ENCODE measurements at places on chromosomes 12 and 14. TPM values are rescaled to one million over a fixed set of nuclear protein-coding genes. Genes with fewer than 3 reads are reported as not detected.

Gene PDZRN4
- total RNA-seq, result 0.15 TPM

Gene GRIN2B
- not detected for total RNA-seq

Gene OR6C2
- not detected for total RNA-seq

Gene FGD4
- total RNA-seq, result 14.9 TPM

Gene HOXC4
- 2.4 TPM for total RNA-seq

Gene SDR9C7
- 0.13 TPM for total RNA-seq

Gene RDH16
- 0.49 TPM for total RNA-seq

Gene COX14
- total RNA-seq, result 114 TPM

Gene PPP1R36
- total RNA-seq, result 0.46 TPM

- DNase-seq, result no peak
These were observed 24.3 kb downstream of the EMP1 start for GRCh38 chr12:13220838-13221237.

DNA sequence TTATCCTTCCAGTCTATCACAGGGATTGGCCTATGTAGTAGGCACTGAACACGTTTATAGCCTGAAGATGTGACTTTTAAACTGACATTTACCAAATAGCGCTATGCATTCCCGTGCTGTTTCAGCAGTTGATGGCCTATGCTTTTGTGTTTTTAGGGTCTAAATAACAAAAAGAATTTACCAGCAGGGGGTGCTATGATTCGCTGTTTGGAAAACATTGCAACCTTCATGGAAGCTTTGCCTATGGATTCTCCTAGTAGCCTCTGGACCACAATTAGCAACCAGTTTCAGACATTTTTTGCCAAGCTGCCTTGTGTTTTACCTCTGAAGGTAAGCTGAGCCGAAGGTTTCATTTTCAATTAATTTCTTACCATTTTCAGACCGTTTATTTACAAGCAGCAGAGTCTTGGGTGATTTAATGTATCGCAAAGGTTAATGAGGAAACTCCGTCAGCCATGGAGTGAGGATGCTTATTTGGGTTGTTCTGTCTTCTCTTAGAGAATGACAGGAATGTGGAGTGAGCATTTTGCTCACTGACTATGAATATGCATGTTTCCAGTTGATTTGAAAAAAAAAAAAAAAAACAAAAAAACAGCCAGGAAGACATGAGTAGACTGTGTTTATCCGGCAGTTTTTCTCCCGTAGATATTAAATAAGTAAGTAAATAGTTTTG lies 133.1 kb downstream of the PRIMA1 start:
- no peak for DNase-seq

- no peak for DNase-seq
These were observed 707.5 kb upstream of the TMEM132C start for GRCh38 chr12:127559349-127560040.

DNA sequence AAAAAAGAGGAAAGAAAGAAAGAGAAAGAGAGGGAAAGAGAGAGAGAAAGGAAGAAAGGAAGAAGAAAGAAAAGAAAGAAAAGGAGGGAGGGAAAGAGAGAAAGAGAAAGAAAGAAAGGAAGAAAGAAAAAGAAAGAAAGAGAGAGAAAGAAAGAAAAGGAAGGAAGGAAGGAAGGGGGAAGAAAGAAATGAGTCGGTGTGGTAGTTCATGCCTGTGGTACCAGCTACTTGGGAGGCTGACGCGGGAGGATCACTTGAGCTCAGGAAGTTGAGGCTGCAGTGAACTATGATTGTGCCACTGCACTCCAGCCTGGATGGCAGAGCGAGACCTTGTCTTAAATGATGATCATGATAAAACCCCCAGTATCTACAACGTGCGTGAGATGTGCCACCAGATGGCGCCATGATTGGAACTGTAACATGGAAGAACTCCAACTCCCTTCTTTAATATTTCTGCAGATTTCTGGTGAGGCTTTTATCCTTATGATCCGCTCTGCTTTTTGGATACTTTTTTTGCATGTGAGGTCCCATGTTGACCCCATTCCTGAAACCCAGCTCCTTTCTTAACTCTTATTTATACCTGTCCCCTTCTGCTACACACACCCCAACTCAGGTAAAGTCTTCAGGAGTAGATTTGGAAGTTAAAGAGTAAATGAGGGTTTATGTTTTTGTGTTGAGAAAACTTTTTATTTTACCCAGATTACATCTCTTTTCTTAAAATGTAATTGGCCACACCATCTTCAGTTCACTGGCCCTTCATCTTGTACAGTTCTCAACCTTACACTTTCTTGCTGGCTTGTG lies 25.6 kb downstream of the RNASE10 start:
- peak; percentile 76 for DNase-seq

DNA sequence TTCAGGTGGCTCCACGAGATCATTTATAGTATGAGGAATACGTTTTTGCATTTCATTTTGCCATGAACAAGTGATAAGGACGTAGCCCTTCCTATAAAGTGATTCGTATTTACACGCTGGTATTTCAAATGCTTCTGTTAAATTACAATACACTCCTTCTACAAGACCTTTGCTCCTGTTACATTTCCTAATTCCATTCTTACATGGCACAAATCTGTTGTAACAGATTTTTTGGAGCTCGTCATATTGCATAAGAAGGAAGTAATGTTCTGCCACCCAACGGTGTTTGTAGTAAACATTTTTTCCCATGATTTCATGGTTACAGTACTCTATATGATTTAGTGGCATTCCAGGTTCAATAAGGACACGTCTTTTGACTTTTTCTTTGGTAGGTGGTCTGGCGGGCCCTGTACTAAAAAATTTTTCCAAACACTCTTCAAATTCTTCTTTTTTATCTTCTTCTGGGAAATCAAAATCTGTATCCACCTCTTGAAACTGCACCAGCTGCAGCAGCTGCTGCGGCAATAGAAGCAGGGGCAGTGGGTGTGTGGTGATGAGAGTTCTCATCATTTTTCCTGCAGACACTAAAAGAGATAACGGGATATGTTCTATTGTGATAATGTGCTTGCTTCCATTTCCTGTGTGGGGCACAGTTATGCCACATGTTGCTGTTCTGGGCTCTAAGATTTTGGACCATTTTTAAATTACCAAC lies 4.2 kb downstream of the RNASE9 start:
- no peak for DNase-seq

DNA sequence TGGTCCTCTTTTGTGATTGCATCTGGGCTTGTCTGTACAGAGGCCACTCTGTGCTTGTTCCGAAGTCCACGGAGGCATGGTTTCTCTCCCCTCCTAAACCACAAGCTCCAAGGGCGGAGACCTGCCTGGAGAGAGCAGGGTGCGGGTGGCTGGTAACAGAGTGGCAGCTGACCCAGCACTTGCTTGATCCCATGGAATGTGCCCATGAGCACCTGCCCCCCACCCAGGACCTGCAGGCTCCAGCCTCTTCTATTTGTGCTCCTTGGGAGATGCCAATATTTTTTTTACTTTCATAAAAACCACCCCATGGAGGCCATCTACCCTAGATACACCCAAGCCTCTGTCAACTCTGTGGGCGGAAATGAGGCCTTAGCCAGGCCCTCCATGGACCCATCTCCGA lies 104.7 kb downstream of the PRMT8 start:
- no peak for DNase-seq

GRCh38 chr14:62378057-62378456 lies 615.8 kb downstream of the SNAPC1 start:
- DNase-seq, result no peak

- no peak for DNase-seq
These were observed 229.6 kb upstream of the EGLN3 start for GRCh38 chr14:34180434-34180833.

- no peak for DNase-seq
These were observed 277.7 kb downstream of the VRK1 start for GRCh38 chr14:97074856-97075255.

GRCh38 chr14:78181270-78181669 lies 11.1 kb downstream of the NRXN3 start:
- DNase-seq, result no peak

DNA sequence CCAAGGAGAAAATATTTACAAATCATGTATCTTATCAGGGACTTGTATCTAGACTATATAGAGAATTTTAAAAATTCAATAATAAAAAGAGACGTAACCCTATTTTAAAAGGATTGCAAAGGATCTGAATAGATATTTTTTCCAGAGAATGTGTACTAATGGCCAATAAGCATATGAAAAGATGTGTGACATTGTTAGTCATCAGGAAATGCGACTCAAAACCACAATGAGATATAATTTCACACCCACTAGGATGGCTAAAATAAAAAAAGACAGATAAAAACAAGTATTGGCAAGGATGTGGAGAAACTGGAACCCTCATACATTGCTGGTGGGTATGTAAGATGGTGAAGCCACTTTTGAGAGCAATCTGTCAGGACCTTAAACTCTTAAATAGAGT lies 141.9 kb upstream of the BMP4 start:
- no peak for DNase-seq

DNA sequence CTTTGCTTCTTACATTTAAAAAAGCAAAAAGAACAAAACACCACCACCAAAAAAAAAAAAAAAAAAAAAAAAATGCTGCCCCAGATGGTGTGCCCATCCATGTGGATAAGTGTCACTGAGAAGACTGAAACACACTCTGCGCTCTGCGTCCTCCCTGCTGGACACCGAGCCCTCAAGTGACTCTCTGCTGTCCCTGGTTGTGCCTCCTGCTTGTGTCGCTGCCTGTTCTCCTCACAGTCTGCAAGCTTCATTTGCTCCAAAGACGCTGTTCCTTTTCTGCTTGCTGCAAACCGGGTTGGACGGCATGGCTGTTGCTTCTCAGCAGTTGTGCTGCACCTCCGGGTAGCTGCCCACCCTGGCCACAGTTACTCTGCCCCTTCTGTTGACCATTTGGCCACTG lies 276.2 kb upstream of the ATP2B1 start:
- no peak for DNase-seq

DNA sequence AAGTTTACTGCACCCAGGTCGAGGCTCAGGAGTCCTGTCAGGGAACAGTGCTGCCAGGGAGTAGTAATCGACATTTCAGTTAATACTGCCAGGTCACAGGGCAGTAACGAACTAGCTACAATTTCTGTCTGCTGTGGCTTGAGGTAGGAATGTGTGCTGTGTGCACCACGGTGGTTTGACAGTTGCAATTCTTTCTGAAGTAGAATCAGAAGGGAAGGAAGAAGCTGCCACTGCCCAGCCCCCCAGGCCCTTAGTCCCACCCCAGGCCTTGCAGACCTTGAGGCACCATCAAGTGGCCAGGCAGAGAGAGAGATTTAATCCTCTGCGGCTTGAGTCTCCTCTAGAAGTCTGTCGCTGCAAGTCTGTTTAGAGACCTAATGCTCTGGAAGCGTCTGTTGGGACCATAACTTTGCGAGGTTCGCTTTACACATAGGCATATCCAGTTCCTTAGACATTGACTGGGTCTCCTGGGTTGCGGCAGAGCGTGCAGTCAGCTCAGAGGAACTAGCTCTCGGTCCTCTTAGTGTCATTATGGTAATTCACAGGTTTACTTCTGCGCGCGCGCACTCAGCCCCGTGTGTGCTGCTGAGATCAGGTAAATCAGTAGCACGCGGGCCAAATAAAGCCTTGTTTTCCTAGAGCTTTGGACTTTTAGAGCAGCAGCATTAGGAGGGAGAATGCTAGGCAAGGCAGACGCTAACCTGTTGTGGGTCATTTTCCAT lies 9.8 kb downstream of the NKX2-1 start:
- no peak for DNase-seq

- DNase-seq, result no peak
These were observed 42.8 kb upstream of the SCN8A start for GRCh38 chr12:51548241-51548640.

GRCh38 chr14:54881235-54881760 lies 21.3 kb downstream of the GCH1 start:
- no peak for DNase-seq

GRCh38 chr12:84375449-84376170 lies 537.0 kb downstream of the SLC6A15 start:
- DNase-seq, result no peak

DNA sequence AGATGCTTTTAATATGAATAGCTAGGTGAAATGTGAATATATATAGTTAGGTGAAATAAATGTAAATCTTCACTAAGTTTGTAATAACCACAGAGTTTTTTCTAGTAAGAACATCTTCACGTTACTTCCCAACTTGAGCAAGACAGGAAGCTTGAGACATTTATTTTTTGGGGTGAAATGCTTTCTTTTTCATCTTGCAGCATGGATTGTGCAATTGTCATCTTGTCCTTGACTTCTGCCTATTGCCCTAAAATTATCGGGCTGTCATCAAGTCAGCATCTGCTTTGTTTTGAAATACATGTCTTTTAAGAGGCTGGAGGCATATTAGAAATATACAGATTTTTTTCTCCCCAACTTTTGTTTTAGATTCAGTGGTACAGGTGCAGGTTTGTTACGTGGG lies 433.9 kb downstream of the PCNX1 start:
- no peak for DNase-seq

DNA sequence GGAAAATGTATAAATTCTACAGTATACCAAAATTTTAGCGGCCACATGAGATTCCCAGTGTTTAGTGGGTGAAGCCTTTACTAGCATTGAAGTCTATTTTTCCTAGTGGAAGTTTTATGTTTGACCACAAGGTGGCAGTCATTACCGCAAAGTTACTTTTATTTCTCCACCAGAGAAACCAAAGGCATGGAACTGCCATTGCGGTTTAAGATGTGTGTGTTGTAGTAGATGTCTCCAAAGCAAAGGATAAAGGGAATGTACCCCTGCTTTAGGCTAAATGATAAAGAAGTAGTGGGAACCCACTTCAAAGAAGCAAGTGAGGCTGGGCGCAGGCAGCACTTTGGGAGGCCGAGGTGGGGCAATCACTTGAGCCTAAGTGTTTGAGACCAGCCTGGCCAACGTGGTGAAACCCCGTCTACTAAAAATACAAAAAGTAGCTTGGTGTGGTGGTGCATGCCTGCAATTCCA lies 140.5 kb downstream of the PRKCH start:
- no peak for DNase-seq

DNA sequence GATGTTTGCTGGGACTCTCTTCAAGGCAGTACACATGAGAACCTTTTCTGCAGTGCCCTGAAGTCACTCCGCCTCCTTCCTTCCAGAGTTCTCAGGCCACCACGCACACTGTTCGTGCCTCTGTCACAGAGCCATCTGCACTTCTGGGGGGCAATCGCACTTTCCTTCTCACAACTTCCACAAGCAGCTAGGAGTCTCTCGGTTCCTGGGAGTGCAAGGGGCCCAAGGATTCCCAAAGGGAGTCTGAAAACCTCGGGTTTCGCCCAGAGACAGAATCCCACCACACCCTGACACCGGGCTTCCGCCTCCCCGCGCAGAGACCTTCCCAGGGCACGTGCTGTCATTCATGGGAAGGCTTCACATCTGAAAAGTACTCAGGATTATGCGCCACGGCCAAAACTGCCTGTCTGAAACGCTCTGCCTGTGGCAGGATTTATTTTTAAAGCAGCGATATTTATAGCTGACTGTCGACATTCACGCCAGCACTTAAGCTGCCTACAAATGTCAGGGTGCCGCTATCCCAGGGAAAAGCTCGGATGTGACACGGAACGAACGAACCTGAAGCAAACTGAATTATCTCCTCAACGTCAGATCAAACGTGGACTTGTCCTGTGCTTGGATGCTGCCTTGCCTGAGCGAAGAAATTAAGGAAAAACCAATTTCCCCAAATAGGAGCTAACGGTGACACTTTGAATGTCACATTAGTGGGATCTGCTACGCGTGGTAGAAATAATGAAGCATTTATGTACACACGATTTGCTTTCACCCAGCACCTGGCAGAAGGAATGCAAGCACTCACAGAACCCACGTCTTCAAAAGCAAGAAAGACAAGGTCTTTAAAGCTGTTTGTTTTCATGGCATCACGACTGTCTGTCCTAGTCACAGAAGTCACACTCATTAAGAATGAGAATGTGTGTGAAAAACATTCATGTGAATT lies 154.0 kb downstream of the PIWIL1 start:
- DNase-seq, result no peak
